ENCODE measurements at places on chromosomes 7 and 10.

- no peak for DNase-seq
Observed at GRCh38 chr10:117471344-117471874, 71.1 kb upstream of the EMX2 start.

GRCh38 chr10:109783286-109783685 is 140.0 kb downstream of the XPNPEP1 start:
- no peak for DNase-seq

DNA sequence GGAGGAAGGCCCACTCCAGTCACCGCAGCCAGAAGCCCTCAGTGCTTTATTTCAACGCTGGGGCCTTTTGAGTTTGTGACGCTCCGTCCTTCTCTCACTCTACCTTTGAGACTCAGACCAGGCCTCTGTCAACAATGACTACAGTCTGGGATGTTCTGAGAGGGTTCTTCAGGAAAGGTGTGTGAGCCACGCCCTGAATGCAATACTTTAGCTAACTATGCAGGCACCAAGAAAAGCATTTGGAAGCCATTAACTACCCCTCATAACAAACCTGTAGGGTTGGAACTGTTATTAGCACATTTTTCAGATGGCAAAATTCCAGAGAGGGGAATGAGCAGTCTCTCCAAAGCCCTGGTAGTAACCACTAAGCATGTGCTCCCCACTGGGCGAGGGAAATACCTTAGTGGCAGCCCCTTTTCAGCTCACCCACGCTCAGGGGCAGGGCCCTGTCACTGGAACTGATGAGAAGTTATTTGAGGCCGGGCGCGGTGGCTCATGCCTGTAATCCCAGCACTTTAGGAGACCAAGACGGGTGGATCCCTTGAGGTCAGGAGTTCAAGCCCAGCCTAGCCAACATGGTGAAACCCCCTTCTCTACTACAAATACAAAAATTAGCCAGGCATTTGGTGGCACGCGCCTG is 5.7 kb upstream of the ARPC1B start:
- no peak for DNase-seq

- no peak for DNase-seq
Observed at GRCh38 chr7:127413962-127414361, 21.5 kb upstream of the ZNF800 start.

DNA sequence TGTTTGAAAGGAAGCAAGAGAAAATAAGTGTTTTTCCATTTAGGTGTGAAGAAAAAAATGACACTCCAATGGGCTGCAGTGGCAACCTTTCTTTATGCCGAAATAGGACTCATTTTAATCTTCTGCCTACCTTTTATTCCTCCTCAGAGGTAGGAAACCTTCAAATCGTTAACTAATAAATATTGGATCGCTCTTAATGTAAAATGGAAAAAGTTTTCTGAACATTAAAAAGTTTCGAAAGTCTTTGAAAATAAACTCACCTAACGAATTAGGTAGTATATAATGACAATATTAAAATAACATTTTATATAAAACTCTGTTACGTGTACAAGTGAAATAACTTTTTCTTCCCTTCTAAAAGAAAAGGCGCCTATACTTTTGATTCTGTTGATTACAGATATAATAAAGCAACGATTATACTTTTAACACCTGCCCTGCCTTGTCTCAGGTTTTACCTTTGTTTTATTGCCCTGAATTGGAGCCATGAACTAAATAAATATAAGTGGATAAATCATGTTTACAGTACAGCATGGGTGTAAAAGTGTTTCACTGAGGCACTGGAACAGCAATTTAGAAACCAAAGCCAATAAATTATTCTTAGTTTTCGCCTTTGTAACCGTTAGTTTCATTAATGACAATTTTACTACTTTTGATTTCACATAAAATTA is 804 bp downstream of the BCAP29 start:
- DNase-seq: no peak

DNA sequence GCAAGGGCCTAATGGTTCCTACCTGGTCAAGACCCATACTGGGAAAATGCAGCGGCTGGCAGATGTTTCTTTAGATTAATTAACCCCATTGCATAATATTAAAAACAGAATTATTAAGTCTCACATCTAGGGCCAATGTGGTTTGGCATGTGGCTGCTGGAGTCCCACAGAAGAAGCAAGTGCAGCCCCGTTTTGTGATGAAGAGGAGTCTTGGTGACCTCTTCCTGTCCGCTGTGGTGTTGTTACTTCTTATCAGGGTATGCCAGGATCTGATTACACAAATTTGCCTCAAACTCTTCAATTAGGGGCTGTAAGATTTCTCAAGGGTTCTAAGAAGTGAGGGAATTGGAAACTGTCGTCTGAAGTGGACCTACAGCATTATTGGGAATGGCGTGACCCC is 240.3 kb downstream of the SEC23IP start:
- no peak for DNase-seq

DNA sequence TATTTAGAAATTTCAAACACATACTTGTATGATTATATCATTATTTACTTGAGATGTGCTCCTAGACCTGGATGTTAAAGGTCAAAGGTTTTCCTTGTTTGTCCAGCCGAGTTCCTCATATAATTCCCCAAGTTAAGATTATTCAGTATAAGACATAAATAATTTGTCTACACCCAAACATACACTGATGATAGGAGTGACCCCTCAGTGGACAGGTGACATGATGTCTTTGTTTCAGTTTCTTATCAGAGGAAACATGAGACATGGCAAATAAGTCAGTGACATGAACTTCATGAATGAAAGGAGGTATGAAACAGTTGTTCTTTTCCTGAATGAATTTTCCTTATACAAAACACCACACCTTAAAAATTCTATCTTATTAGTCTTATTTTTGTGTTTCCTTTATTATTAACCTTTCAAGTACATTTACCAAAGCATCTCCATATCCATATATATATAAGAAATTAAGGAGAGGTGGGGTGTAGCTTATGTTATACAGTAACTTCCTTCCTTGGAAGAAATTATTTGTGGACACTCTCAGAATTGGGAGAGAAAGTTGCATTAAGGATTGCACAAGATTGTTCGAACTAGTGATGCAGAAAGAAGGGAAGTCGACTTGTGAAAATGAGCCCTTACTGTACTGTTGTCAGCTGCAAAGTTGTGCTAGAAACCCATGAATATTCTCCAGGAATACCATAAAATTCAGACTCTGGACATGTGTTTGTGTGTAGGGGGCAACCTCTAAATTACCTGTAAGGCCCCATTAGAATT is 60.5 kb downstream of the POM121L12 start:
- no peak for DNase-seq

DNA sequence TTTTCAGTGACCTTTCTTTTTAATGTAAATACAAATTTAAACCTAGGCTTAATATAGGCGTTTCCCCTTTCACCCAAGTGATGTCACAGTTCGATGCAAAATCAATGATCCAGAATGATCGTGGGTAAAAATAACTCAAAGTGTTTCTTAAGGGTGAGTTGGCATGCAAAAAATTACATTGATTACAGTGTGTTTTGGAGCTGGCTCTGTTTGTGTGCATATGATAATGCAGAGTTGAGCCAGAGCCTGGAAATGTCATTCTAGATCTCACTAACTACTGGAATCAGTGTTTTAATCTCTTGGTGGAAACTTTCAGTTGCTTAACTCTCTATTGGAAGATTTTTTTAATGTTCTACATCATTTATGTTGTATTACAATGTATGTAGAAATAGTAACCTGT is 72.5 kb upstream of the MXI1 start:
- DNase-seq: no peak

DNA sequence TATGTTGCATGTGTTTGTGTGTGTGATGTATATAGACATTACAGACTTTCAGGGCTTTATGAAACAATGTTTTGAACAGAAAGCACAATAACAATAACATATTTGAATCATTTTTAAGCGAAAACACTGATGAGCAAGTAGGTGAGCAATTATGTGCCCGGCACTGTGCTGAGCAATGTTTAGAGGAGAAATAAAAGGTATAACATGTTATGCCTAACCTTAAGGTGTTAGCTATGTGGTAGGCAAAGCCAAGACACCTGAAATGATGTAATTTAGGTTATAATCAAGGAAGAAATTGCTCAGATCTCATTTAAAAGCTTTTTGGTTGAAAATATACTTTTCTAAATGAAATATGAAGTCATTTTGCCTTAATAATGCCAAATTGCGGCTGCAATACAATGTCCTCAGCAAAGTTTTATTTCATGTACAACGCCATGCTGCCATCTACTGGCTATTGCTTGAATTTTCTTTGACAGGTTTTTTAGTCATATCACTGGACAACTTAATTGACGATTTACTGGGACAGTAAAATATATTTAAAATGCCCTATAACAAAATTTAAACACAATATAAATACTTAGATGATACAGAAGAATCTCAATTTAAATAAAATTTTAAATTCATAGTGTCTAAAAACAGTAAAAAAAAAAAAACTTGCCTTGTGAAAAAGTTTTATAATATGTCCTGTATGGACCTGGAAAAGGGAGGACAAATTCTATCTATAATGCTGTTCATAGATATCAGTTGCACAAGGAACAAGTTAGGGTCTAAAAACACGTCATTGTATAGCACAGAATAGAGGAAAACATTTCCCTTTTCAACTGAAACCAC is 131.1 kb upstream of the CDK1 start:
- DNase-seq: peak; percentile 64

- no peak for DNase-seq
Observed at GRCh38 chr7:23524473-23524872, 7.3 kb downstream of the TRA2A start.

DNA sequence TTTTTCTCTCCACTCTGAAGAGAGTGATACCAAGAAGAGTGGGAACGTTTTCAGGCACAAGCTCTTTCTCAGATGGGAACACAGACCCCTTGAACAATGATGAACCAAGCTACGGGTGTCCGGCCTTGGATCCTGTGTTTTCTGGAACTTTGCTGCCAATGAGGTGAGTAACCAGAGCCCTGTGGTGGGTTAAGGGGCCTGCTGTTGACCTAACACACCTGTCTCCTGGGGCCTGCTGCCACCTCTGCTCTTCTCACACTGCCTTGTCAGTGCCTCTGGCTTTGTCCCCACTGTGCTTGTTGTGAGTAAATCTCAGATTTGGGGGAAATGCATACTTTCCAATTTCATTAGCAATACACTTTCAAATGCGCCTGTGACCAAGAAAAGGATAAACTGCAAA is 1.4 kb upstream of the PKD1L1 start:
- DNase-seq: no peak

GRCh38 chr10:31724296-31724695 is 204.3 kb downstream of the ARHGAP12 start:
- no peak for DNase-seq

- no peak for DNase-seq
Observed at GRCh38 chr10:94879214-94879613, 59.2 kb upstream of the CYP2C9 start.

DNA sequence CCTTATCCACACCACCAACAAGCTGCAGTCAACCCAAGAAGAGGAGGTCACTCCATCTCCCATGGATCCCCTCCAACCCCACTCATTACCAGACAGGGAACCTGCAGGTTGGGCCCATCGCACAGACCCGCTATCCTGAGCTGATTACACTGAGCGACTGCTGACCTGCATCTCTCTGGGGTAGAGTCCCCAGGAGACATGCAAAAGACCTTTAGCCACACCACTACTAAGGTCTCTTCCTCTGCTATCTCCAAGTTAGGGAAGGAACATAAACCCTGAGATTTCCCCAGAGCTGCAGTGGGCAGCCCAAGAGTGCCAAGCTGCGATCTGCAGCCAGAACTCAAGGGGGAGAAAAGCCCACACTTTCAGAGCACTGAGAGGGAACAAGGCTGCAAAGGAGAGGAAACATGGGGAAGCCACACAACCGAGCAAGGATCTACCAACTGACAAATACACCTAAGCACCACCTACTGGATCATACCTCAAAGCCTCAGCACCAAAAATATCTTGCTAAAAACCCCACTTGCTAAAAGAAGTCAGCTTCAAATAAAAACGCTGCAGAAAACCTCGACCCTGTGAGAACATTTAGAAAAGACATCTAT is 298.2 kb downstream of the SORCS1 start:
- DNase-seq: no peak

- DNase-seq: peak; percentile 48
Observed at GRCh38 chr7:94392393-94392786, 2.3 kb upstream of the COL1A2 start.

- no peak for DNase-seq
Observed at GRCh38 chr10:98424295-98425254, 9.6 kb upstream of the PYROXD2 start.

- no peak for DNase-seq
Observed at GRCh38 chr10:24790599-24790998, 66.9 kb upstream of the ARHGAP21 start.

GRCh38 chr10:18875477-18875876 is 173.1 kb upstream of the MALRD1 start:
- DNase-seq: no peak

- no peak for DNase-seq
Observed at GRCh38 chr10:118266098-118266748, 75.9 kb downstream of the FAM204A start.

GRCh38 chr7:99170730-99171074 is 26.8 kb upstream of the SMURF1 start:
- no peak for DNase-seq

- DNase-seq: no peak
Observed at GRCh38 chr7:150910996-150911422, 58.7 kb downstream of the AOC1 start.

- no peak for DNase-seq
Observed at GRCh38 chr10:71144824-71145223, 67.5 kb upstream of the UNC5B start.

GRCh38 chr10:114754445-114755320 is 66.9 kb upstream of the FHIP2A start:
- peak; percentile 86 for DNase-seq

DNA sequence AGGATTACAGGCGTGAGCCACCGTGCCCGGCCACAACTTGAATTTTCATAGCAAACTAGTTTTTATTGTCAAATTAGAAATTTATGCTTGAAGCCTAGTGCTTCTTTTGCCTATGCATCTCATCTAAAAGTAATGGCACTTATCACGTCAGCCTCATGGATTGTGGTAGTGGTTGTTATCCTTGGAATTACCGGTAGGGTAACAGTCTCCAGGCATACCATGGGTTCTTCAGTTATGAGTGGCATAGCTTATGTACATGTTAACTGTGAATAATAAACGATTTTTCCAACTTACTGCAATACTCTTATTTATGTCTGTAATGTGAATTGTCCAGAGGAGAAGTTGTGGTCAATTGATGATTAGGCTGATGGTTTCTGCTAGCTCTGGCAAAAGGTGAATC is 63.1 kb downstream of the BMPR1A start:
- DNase-seq: peak; percentile 37

DNA sequence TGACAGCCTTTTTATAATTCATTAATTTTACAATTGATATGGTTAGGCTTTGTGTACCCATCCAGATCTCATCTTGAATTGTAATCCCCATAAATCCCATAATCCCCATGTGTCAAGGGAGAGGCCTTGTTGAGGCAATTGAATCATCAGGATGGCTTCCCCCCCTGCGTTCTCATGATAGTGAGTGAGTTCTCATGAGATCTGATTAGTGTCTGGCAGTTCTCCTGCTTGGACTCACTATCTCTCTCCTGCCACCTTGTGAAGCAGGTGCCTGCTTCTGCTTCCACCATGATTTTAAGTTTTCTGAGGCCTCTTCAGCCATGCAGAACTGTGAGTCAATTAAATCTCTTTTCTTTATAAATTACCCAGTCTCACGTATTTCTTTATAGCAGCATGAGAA is 165.7 kb upstream of the GNAI1 start:
- no peak for DNase-seq

GRCh38 chr10:68666280-68666760 is 54.7 kb upstream of the CCAR1 start:
- peak; percentile 97 for DNase-seq

Measured in EH (cell line).